Stomach (tissue), 19 donors: ENCODE measurements at places on chromosomes 12 and 14.
A peak's percentile ranks its signal among the peaks of the same experiment; 100 is the strongest.

DNA sequence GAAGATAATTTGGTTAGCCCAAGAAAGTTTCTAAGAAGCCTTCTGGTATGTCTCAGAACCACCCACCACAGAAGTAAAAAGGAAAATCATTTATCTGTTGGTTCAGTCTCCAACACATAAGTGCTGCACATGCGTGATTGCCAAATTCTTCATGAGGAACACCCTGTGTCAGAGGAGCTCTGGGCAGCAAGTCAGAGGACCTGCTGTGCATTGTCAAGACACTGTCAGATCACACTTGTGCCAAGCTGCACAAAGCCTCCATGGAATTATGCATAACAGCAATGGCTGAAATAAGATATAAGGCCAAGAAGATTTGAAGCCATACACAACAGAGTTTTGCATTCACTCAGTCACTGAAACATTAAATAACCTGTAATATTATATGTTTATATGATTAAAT, 1304.7 kb upstream of the FLRT2 start:
- DNase-seq, result peak; percentile 86

DNA sequence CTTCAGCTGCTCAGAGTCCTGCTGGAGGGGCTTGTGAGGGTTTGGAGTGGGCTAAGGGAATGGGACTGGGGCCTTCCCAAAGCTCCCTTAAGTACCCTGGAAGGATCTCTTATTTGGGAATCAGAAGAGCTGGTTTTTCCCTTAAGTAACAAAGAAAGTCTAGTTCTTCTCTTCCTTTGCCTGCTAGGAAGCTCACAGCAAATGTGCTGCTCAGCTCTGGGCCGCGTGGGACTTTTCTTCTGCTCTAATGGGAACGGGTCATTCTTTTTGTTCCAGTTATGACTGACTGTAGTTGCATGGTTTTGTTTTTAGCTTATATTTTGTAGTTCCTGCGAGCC, 6.0 kb downstream of the KIF26A start:
- DNase-seq, result no peak

GRCh38 chr14:42921901-42922300, 1315.2 kb downstream of the LRFN5 start:
- DNase-seq, result no peak

DNA sequence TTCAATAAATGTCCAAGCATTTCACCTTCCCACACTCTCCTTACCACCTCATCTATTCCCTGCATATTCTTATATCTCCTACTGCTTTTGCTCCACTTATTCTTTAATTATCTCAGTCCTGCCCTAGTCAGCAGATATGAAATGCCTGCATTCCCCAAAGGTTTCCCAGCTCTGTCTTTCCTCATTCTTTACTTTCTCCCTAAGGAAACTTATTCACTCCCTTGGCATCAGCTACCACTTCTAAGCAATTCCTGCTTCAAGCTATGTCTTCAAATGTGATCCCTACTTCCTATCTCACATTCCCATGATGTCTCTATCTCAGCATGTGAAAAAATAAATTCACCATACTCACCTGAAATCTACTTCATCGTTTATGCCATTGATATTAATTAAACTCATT, 111.8 kb downstream of the CAPZA3 start:
- no peak for DNase-seq

DNA sequence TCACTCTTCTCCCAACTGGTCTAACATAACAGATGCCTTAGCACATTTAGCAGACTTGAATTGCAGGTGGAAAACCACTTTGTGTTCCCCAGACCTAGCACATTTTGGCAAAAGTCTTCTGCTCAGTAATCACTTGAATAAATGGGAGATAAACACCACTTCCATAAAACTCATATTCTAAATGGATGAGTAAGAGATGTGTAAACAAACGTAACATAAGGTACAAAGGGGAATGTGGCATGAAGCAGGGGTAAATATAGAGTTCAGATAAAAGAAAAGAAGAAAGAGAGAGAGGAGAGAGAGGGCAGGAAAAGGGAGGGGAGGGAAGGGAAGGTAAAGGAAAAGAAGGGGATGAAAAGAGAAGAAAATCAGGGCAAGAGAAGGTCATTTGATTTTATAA, 17.0 kb upstream of the KERA start:
- no peak for DNase-seq

GRCh38 chr12:100845095-100845494, 50.5 kb downstream of the ANO4 start:
- no peak for DNase-seq
